ENCODE measurements at places on chromosomes 4 and X.

DNA sequence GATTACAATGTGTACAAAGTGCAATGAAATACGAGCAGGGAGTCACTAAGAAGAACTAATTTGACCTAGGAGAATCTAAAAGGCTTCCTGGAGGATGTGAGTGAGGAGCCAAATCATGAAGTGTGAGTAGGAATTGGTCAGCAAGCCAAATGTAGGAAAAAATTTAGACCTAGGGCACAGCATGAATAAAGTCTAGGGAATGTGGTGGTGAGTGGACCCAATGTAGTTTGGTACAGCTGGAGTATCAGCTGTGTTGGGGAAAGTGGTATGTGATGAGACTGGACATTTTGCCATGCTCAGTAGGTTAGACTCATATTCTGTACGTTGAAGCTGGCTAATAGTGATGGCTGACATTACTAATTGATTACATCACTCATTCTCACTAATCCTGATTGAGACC, 191.0 kb downstream of the AFF2 start:
- DNase-seq, result no peak

DNA sequence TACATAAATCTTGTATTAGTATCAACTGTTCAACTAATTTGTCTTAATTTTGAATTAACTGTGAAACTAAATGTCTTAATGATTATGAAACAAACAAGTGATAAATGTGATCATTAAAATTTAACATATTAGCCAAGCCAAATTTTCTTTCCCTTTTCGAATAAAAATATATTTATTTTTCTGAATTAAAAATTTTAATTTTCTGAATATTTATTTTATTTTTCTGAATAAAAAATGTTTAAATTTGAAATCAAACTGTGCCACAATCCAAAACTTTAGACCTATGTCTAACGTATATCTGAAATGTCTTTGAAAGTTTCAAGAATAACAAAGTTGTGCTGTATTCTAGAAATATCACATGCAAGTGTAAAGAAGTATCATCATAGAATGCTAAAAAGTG, 4.7 kb downstream of the GABRA2 start:
- no peak for DNase-seq

GRCh38 chr4:78369679-78370078, 181.9 kb upstream of the ANXA3 start:
- DNase-seq, result no peak

DNA sequence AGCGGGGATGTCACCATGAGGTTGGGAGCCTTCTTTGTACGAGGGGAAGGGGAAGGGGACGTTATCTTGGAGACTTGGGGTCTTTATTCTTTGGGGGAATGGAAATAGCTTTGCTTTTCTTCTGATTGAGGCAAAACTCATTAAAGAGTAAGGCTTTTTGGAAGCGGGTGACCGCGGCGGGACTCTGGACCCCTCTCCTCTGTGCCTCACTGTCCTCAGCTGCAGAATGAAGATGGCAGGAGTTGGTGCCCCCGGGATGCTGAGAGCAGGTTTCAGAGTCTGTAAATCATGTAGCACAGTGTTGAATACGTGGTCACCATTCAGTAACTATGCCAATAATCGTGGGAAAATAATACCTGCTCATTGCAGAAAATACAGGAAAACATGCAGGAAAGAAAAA, 32.1 kb downstream of the HTT-AS start:
- no peak for DNase-seq

DNA sequence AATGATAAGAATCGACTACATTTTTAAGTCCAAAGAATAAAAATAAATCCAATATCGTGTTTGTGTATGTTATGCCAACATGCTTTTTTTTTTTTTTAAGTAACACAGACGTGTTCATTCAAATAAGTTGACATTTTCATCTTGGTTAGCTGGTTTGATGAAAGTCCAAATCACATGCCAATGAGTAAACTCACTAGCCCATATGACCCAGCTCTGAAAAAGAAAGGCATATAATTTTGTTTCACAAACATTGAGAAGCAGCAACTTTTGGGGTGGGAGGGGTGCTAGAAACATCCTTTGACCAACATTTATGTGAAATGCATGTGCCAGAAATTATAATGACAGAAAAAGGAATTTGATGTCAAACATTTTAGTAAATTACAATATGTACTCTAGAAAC, 61.6 kb upstream of the SPP1 start:
- no peak for DNase-seq

GRCh38 chr4:76305971-76306881, at the start of gene STBD1:
STBD1 (plus strand) TSS chr4:76306733; CDS start chr4:76306770, 37 bp downstream.
- DNase-seq, result no peak

DNA sequence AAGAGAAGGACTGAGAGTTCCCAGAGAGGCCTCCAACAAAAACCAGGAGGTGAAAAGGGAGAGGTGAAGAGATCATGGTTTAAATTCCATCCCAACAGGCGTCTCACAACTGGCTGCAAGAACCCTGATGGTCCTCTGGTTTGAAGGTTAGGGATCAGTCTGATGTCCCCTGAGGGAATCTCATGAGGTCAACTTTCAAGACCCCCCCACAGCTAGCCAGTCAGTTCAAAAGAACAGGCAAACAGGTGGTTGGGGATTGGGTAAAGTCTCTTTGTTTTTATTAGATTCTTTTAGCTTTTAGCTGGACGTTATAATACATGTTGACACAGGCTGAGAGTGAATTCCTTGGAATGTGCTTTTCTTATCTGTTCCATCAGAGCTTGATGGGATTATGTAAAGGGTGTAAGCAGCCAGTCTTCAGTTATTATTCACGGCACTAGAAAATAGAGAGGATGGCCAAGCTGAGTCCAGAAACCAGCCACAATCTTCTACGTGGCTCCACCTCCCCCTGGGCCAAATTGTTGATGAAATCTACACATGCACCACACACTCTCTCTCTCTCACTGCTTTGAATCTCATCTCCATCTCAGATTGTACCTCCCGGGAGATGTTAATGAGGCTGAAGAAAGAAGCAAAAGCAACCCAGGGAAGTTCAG, 20.8 kb downstream of the ENPP6 start:
- DNase-seq, result no peak

All from activated T-cell treated with anti-CD3 and anti-CD28 coated beads for 24 hours (primary cell).